Lower lobe of right lung (tissue), 2 donors: ENCODE measurements at places on chromosomes 5 and 9. TPM values are rescaled to one million over a fixed set of nuclear protein-coding genes. Genes with fewer than 3 reads are reported as not detected.

GRCh38 chr9:124190761-124191160 lies 67.0 kb upstream of the NEK6 start:
- H3K4me1 ChIP-seq = no peaks in the 10 kb centered on the region
- H3K27ac ChIP-seq = no peak overlapping the region
- no peak overlapping the region for H3K4me3 ChIP-seq
- no peak for DNase-seq
- peaks cover 4% of the 10 kb centered on the region for H3K27me3 ChIP-seq

Gene TPPP
- total RNA-seq = 16.2 TPM

DNA sequence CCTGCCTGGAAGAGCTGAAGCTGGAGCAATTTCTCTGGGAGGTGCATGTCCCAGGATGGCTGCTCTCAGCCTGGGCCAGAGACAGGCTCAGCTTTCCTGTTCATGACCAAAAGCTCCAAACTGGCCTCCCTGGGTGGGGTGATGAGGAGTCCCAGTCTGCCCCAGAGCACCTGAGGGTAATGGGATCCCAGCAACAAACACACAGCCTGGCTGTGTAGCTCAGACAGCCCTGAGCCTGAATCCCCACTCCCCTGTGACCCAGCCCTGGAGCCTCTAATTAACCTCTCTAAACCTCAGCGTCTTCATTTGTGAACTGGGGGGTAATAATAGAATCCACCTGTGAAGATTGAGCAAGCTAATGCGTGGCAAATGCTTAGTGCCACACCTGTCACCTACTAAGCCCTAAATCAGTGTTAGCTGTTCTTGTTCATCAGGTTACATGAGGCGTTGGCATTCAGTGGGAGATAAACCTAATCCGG lies 67.5 kb downstream of the HSPA4 start:
- no peak for DNase-seq
- no peaks in the 10 kb centered on the region for H3K36me3 ChIP-seq
- H3K27ac ChIP-seq = no peak overlapping the region
- no peak overlapping the region for H3K4me3 ChIP-seq
- no peaks in the 10 kb centered on the region for H3K27me3 ChIP-seq

GRCh38 chr5:102794047-102794446 lies 38.9 kb downstream of the PAM start:
- no peaks in the 10 kb centered on the region for H3K27me3 ChIP-seq
- no peak overlapping the region for H3K4me3 ChIP-seq

Gene LCN2
- total RNA-seq = 83.4 TPM

DNA sequence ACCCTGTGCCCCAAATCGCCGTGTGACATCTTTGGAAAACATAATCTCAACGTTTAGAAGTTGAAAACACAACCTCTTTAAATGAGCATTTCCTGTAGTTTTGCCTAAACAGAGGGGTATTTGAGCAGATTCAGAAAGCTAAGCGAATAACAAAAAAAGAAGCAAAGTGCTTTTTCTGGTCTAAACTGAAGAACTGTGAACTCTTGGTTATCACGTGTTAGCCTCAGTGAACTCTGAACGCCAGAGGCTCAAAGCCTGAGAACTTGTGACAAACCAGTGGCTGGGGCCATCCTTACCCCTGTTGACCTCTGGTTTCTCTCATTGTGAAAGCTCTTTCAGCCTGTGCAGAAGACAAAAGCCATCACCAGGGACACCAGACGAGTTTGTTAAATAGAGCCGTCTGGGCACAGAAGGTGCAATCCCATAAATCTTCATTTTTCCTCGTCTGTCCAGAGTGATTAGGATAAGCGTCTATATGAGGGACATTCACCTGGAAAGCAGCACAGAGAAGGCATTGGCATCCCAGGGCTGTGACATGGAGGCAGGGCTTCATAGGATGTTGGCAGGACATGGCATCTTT lies 61.4 kb upstream of the ICE1 start:
- H3K27ac ChIP-seq = no peak overlapping the region
- DNase-seq = no peak
- no peak overlapping the region for H3K4me3 ChIP-seq
- no peaks in the 10 kb centered on the region for H3K27me3 ChIP-seq
- no peaks in the 10 kb centered on the region for H3K36me3 ChIP-seq
- H3K4me1 ChIP-seq = no peaks in the 10 kb centered on the region

- DNase-seq = no peak
- H3K4me1 ChIP-seq = no peaks in the 10 kb centered on the region
- H3K36me3 ChIP-seq = no peaks in the 10 kb centered on the region
- no peak overlapping the region for H3K4me3 ChIP-seq
Observed at GRCh38 chr5:169856571-169856970, 123.7 kb downstream of the INSYN2B start.

Gene TMEM232
- total RNA-seq = 11.4 TPM

GRCh38 chr5:123455095-123455494 lies 31.9 kb upstream of the CEP120 start:
- no peak overlapping the region for H3K27ac ChIP-seq
- no peaks in the 10 kb centered on the region for H3K4me1 ChIP-seq
- no peak for DNase-seq

GRCh38 chr5:25190521-25191000 lies 545.8 kb upstream of the CDH10 start:
- DNase-seq = no peak
- H3K27me3 ChIP-seq = no peaks in the 10 kb centered on the region
- no peaks in the 10 kb centered on the region for H3K36me3 ChIP-seq

GRCh38 chr5:78537821-78538220 lies 110.8 kb downstream of the LHFPL2 start:
- H3K36me3 ChIP-seq = no peaks in the 10 kb centered on the region
- no peak overlapping the region for H3K4me3 ChIP-seq
- DNase-seq = no peak
- H3K4me1 ChIP-seq = peaks cover 43% of the 10 kb centered on the region
- no peak overlapping the region for H3K27ac ChIP-seq
- no peaks in the 10 kb centered on the region for H3K27me3 ChIP-seq

- DNase-seq = no peak
- peaks cover 12% of the 10 kb centered on the region for H3K4me1 ChIP-seq
- H3K27ac ChIP-seq = no peak overlapping the region
- H3K36me3 ChIP-seq = no peaks in the 10 kb centered on the region
Observed at GRCh38 chr9:8649160-8649559, 849.6 kb upstream of the DMAC1 start.

GRCh38 chr9:2303056-2303455 lies 287.9 kb downstream of the SMARCA2 start:
- no peak for DNase-seq
- H3K36me3 ChIP-seq = no peaks in the 10 kb centered on the region
- H3K27ac ChIP-seq = no peak overlapping the region
- no peaks in the 10 kb centered on the region for H3K4me1 ChIP-seq

DNA sequence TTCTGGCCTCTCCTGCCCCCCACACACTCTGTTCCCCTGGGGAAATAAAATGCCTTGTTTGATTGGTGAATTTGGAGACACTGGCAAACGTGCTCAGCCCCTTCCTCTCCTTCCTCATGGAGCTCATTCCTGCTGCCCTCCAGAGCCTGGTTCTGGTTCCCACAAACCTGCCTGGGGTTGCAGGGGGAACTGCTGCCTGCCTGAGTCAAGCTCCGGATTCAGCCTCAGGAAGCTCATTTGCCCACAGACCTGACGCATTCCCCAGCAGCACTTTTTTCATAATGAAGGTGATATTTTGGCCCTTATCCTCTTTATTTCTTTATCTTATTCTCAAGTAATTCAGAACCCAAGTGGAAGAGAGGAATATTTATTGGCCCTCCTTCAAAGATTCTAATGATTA lies 140.5 kb downstream of the TTLL11 start:
- H3K4me1 ChIP-seq = no peaks in the 10 kb centered on the region
- H3K36me3 ChIP-seq = no peaks in the 10 kb centered on the region
- DNase-seq = no peak
- no peak overlapping the region for H3K4me3 ChIP-seq

GRCh38 chr9:72751541-72751940 lies 201.3 kb downstream of the ALDH1A1 start:
- H3K36me3 ChIP-seq = no peaks in the 10 kb centered on the region
- no peak for DNase-seq
- no peak overlapping the region for H3K4me3 ChIP-seq

Gene SMIM15
- total RNA-seq = 55.9 TPM

- H3K4me3 ChIP-seq = no peak overlapping the region
- no peaks in the 10 kb centered on the region for H3K36me3 ChIP-seq
- peak overlapping the region; percentile 51 for H3K27ac ChIP-seq
Observed at GRCh38 chr5:14187660-14188059, 44.5 kb downstream of the TRIO start.

Gene CTSL
- total RNA-seq = 208 TPM

DNA sequence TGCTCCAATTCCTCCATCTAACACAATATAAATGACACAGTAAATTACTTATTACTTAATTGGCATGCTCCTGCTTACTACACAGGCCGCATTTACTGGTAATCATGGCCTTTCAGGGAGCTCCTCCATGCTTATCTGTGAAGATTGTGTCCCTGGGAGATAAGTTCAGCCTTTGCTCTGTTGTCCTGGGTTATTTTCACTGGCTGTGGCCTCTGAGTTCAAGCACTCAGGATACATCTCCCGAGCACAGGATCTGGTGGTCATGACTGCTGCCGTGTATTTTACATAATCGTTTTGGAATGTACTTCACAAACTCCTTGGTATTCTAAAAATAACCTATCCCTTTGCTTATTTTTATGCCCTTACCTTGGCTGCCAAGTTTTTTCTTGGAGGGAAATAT lies 215.7 kb downstream of the ICE1 start:
- no peaks in the 10 kb centered on the region for H3K27me3 ChIP-seq
- H3K27ac ChIP-seq = no peak overlapping the region
- no peak overlapping the region for H3K4me3 ChIP-seq
- H3K4me1 ChIP-seq = peaks cover 5% of the 10 kb centered on the region
- DNase-seq = no peak

GRCh38 chr5:175796536-175797499 lies 74.6 kb upstream of the CPLX2 start:
- no peak overlapping the region for H3K4me3 ChIP-seq
- DNase-seq = peak; percentile 82
- H3K27ac ChIP-seq = no peak overlapping the region
- H3K36me3 ChIP-seq = no peaks in the 10 kb centered on the region
- peaks cover 85% of the 10 kb centered on the region for H3K27me3 ChIP-seq
